GM13976 (cell line): ENCODE measurements at places on chromosomes 6 and 20.

- no peak for DNase-seq
These were observed 34.6 kb downstream of the PPARD start for GRCh38 chr6:35377002-35377401.

- DNase-seq = peak; percentile 77
These were observed 582 bp downstream of the SNRPB start for GRCh38 chr20:2469991-2470422.

GRCh38 chr6:33802186-33802958 is 1.4 kb downstream of the MLN start:
- no peak for DNase-seq

GRCh38 chr6:118812970-118813369 is 81.0 kb upstream of the ASF1A start:
- no peak for DNase-seq

- DNase-seq = no peak
These were observed 9.8 kb upstream of the AMD1 start for GRCh38 chr6:110864824-110865223.

- no peak for DNase-seq
These were observed 15.5 kb downstream of the PPIL6 start for GRCh38 chr6:109424946-109425345.

GRCh38 chr6:110055387-110055735 is 77.2 kb downstream of the GPR6 start:
- DNase-seq = no peak

GRCh38 chr6:45931232-45931631 is 84.4 kb downstream of the CLIC5 start:
- DNase-seq = no peak

- DNase-seq = peak; percentile 86
These were observed at the start of gene SLC23A2 for GRCh38 chr20:5001174-5002076. TSS of gene SLC23A2 (minus strand) at chr20:5001510. CDS start at chr20:4932562, 68,948 bp downstream.

DNA sequence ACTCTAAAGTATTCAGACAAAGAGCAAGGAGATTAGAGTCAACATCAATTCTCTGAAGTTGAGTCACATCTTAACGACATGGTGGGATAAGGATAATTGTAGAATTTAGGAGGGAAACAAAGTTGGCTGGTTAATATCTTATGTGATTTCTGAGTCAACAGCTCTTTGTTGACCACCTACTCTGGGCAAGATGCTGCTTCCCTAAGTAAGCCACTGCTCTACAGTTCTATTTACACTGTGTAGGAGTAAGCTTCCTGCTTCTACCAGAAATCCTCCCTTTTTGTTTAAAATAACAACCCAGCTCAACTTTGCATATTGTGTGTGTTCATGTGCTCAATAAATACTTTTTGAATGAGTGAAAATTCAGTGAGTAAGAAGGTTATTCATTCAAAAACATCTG is 3.1 kb downstream of the HS3ST5 start:
- no peak for DNase-seq

DNA sequence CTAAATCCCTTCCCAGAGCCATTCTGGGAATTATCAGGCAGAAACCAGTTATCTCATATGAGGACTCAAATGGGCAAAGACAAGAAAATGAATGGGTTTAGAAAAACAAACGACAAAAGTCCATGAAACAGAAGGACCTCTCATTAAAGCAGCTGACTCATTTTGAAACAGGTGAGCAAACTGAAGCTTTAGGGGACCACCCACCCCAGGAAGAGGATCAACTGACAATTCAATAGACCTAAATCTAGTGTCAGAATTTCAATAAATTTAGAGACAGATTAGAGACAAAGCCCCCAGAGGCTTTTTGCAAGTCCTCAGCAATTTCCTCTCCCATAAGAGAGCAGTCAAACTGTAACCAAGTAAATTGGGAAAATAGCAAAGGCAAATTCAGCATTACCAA is 333.8 kb downstream of the PTPRT start:
- DNase-seq = no peak

DNA sequence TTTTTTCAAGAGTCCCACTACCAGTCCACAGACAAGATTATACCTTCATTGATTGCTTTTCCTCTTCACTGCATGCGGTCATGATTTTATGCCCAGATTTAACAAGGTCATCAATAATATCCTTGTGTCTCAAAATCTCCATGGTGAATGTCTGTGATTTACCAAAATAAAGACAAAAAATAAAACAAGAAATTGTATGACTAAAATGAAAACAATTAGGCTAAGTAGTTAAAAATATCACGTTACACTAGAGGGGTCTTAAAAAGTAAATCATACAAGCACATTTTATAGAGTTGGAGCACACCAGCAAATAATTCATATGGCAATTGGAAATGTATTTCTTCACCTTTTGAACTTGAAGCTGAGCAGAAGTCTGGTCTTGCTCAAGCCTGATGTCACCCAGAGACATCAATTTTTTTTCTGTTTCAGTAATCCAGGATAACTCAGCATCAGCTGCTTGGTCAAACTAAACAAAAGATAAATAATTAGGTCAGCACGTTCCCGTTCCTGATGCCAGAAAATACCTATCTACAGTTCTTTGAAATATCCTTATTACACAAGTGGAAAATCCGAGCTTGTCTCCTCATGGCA is 125.4 kb downstream of the DST start:
- no peak for DNase-seq

DNA sequence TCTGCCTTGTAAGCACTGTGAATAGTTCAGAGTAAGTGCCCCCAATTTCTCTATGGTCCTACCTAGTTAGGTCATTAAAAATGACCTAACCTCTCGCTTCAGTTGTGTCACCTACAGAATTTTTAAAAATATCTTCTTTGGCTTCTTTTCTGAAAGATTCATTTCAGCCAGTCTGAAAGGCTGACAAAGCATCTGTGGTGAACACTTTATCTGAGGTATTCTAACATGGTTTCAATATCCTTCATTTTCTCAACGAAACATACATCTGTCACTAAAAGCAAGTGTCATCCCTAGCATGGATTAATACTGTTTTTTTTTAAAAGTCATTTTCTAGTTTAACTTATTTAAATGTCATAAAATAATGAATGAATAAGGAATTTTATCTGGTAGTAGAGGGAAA is 5.1 kb downstream of the DPM1 start:
- DNase-seq = no peak

GRCh38 chr6:35391240-35391968 is 49.0 kb downstream of the PPARD start:
- no peak for DNase-seq

DNA sequence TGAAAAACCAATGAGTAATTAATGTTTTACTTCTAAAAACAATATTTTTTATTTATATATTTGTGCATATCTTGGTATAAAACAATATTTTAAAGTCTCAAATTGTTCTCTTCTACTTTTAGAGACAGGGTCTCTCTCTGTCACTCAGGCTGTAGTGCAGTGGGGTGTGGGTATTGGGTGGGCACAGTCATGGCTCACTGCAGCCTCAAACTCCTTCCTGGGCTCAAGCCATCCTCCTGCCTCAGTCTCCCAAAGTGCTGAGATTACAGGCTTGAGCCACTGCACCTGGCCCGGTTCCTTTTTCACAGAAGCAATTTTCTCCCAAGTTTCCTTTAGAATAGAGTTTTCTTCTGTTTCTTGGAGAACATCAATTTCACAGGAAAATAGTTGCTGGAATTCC is 102.8 kb downstream of the TMEM242 start:
- DNase-seq = no peak

DNA sequence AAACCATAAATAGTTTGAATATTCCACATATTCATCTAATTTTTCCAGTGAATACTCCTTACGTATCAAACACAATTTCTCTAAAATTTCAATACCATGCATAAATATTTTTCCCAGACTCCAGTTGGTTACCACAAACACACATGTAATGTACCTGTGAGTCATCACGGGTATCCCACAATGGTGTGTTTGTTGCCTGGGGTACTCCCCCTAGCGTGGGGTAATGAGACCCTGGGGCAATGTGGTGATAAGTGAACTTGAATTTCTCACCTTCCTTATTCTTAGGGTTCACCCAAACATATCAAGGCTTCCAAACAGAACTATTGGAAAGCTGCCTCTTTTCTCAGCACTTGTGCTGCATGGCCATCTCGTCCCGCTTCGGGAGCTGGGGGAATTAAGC is 51.0 kb downstream of the STX7 start:
- no peak for DNase-seq

GRCh38 chr6:110317189-110317588 is 41.0 kb downstream of the METTL24 start:
- DNase-seq = no peak

- no peak for DNase-seq
These were observed 61.1 kb upstream of the GATA5 start for GRCh38 chr20:62536871-62537401.

- DNase-seq = no peak
These were observed 71.6 kb downstream of the TFAP2A start for GRCh38 chr6:10343320-10343719.

- DNase-seq = no peak
These were observed 77.8 kb upstream of the SMLR1 start for GRCh38 chr6:130749402-130749801.

GRCh38 chr20:41135187-41135887 is 2.0 kb upstream of the PLCG1 start:
- peak; percentile 67 for DNase-seq

DNA sequence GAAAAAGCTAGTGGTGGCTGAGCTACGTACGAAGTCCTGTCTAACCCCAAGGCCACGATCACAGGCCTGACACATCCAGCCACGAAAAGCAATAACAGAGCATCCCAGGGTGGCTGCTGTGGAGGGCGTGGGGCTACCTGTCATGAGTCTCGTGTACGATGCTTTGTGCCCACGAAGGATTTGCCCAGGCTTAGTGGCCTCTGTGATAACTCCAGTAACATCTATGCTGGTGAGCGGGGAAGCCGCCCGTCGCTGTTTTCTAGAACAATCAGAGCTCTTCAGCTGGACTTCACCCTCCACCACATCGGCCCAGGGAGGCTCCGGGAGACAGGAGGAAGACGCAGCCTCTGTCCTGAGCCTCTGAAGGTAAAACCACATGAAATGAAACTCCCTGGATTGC is 250.5 kb downstream of the TAF4 start:
- DNase-seq = no peak

DNA sequence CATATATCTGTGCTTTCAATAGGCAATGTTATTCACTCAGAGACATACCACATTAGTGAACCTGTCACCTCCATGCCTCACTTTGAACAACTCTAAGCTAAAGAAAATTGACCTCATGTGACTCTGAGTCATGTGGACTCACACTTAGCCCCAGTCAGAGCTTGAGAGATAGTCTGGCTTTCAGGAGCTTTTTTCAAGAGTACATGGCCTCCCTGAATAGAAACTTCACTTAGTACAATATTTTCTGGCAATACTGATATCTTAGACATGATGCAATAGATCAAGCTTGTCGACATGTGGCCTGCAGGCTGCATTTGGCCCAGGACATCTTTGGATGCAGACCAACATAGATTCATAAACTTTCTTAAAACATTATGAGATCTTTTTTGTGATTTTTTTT is 8.5 kb downstream of the SPTLC3 start:
- no peak for DNase-seq

- DNase-seq = no peak
These were observed 278 bp downstream of the UST start for GRCh38 chr6:148747145-148747470.

DNA sequence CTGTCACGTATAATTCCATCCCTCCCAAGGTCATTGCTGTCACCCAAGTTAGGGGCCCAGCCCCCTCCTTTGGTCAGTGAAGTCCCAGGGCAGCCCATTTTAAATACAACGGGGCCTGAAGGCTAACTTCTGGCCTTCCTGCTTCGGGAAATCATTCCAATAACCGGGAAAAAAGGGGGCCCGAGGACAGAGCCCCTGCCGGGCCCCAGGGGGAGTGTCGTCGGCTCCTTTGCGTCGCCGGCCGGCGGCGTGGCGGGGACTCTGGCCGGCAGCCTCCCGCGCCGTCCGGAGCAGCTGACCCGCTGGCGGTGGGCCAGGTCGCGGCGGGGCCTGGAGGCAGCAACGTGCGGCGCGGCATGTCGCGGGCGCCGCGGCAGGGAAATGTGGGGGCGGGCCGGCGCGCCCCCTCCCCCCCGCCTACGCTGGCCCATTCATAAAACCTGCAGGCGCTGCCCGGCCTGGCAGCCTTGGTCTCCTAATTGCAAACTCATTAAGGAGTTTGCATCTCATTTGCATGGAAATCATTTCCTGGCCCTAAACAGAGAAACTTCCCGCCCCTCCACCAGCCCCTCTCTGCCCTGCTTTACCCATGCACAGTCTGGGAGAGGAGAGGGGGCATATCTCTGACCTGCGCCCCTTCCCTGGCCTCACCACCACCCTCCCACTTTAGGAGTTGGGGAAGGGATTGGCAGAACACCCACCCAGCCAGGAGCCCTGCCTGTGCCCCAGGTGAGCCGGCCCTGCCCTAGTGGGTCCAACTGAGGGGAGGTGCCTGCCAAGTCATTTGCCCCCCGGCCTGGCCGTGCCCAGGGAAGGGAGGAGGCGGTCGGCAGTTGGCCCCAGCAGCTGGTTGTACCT is 50.7 kb downstream of the MRPL14 start:
- DNase-seq = peak; percentile 77

GRCh38 chr6:122751326-122751725 is 28.2 kb upstream of the FABP7 start:
- DNase-seq = no peak

- peak; percentile 13 for DNase-seq
These were observed 181.1 kb downstream of the ERMARD start for GRCh38 chr6:169932491-169932890.

DNA sequence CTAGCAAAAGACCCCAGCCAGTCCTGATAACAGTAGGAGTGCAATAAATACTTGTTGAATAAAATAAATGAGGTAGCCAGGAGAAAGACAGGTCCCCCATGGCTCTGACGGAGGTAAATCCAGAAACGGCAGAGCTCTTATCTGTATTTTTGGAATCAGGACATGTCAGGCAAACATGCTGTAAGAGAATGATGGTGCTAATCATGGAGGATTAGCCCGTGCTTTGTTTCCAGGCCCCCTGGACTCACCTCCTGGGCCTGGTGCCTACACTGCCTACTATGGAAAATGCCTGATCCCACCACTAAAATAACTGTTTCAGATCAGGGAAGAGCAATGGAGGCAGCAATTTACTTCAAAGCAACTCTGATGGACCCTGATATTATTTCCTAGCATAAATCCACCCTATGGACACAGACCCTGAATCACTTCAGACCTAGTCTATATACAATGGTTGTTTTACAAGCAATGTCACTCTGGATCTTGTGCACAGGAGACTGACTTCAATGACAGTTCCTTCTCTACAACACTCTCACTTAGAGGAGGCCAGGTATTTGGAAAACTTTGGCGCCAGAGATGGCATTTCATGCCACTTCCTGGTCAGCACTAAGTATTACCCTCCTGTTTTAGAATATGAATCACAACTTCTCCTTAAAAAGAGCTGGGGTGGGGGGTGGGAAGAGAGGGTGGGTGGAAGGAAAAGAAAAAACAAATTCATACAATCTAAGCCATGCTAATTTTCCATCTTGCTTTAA is 6.4 kb downstream of the MRPL14 start:
- DNase-seq = no peak
